ENCODE measurements at places on chromosomes 5 and 9.

GRCh38 chr5:180069589-180070247, 1.8 kb downstream of the RNF130 start:
- no peak for DNase-seq

DNA sequence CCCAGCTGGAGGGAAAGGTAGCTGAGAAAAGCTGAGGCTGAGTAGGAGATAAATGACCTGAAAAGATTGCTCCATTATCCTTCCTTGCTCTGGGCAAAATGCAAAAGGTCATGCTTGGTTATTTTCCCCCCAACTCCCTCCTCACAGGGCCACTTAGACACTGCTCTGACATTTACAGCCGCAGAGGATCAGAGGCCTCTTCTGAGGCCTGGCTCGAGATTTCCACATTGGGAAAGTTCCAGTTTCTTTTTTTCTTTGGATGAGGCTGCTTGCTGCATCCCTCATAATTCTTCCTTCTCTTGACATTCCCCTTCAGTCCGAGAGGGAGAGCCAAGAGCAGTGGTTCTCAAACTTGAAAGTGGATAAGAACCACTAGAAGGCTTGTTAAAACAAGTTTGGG, 60.1 kb upstream of the HSPA9 start:
- no peak for DNase-seq

DNA sequence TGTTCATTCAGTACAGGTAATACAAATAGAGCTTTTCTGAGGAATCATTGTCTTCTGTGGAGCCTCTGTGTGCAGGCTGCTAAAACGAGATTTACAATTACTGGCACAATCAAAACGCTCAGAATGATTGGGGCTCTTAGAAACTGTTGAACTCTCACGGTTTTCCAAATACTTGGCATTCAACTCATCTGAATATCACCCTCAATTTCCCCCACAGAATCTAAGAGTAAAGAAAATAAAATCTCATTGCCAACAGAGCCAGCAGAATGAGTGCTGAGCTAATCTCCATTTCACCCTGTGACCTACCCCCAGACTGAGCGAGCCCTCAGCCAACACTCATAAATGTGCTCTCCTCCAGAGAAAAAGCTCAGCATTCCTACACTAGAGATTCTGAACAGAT, 35.3 kb upstream of the TMED7 start:
- no peak for DNase-seq

DNA sequence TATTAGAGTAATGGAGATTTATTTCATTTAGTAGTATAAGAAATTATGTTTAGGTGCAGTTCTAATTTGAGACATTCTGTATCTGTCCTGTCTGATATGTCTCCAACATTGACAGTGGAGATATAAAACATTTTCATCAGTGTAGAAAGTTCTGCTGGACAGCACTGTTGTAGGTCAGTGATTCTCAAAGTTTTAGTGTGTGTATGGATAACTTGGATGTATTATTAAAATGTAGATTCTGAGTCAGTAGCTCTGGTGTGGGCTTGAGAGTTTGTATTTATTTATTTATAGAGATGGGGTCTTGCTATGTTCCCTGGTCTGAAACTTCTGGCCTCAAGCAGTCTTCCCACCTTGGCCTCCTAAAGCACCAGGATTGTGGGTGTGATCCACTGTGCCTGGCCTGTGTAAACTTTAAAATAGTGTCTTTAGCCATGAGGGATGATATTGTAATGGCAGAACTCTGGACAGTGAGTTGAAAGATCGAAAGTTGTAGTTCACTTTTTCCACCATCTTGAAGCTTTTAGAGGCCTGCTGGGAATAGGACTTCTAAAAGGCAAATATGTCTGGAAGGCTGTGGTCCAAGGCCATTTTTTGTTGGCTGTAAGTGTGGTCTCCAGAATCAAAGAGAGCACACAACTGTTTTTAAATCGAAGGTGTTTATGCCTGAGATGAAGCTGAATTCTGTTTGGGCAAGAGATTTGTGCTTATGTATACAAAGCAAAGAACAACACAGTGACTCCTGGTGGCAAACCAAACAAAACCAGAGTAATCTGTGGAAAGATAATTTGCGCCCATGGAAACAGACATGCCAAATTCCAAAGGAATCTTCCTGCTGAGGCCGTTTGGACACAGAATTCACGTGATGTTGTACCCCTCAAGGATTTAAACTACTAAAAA, 12.4 kb downstream of the UBAP1 start:
- DNase-seq: no peak

DNA sequence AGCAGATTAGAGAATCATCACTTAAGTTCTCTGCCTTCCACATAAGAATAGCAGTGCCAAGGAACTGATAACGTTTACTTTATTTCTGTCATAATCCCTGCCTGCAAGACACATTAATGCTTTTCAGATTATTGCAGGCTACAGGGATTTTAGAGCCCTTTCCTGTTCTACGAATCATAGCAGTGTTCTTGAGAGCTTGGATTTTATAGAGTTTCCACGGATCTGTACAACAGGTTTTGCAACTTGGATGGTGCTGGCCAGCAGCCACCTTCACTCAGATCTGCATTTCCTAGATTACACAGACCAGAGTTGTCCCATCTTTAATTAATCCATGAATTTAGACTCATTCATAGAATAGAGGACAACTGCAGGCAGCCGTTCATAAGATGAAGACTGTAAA, 38.1 kb downstream of the SLC12A2 start:
- DNase-seq: no peak

- DNase-seq: no peak
Measured at GRCh38 chr5:145502906-145503305, 332.2 kb downstream of the PRELID2 start.

- no peak for DNase-seq
Measured at GRCh38 chr9:109411069-109411761, 86.9 kb downstream of the PTPN3 start.

Data from activated CD8-positive, alpha-beta memory T cell treated with anti-CD3 and anti-CD28 coated beads, Interleukin-2, amount 50 U/mL, for 4 hours (primary cell).